ENCODE measurements at places on chromosomes 11 and 22. TPM values are rescaled to one million over a fixed set of nuclear protein-coding genes. Genes with fewer than 3 reads are reported as not detected.

Gene ADAMTS8
- under 0.01 TPM for total RNA-seq

Gene SLC22A6
- not detected for total RNA-seq

DNA sequence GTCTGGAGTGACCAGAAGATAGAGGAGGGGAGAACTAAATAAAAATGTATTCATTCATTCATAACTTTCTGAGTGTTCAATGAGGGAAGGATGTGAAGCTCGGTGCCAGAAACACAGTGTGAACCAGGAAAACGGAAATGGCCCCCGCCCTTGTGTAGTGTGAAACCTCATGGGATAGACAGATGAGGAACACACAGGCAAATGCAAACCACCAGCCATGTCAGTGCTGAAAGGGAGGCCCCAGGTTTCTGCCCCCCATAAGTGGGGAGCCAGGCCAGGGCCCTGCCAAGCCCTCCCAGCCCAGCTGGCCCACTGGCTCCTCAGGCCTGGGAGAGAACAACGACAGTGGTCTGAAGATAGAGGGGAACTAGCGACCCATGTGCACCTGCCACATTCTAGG, 30.5 kb downstream of the LARGE1 start:
- no peak for DNase-seq
- H3K4me3 ChIP-seq: no peak overlapping the region
- no peaks in the 10 kb centered on the region for H3K4me1 ChIP-seq

- no peak overlapping the region for H3K27ac ChIP-seq
- no peaks in the 10 kb centered on the region for H3K4me1 ChIP-seq
- DNase-seq: peak; percentile 45
- no peaks in the 10 kb centered on the region for H3K36me3 ChIP-seq
- H3K27me3 ChIP-seq: peaks cover 9% of the 10 kb centered on the region
- no peak overlapping the region for H3K4me3 ChIP-seq
Measured at GRCh38 chr11:2760196-2760871, 60.5 kb upstream of the KCNQ1OT1 start.

DNA sequence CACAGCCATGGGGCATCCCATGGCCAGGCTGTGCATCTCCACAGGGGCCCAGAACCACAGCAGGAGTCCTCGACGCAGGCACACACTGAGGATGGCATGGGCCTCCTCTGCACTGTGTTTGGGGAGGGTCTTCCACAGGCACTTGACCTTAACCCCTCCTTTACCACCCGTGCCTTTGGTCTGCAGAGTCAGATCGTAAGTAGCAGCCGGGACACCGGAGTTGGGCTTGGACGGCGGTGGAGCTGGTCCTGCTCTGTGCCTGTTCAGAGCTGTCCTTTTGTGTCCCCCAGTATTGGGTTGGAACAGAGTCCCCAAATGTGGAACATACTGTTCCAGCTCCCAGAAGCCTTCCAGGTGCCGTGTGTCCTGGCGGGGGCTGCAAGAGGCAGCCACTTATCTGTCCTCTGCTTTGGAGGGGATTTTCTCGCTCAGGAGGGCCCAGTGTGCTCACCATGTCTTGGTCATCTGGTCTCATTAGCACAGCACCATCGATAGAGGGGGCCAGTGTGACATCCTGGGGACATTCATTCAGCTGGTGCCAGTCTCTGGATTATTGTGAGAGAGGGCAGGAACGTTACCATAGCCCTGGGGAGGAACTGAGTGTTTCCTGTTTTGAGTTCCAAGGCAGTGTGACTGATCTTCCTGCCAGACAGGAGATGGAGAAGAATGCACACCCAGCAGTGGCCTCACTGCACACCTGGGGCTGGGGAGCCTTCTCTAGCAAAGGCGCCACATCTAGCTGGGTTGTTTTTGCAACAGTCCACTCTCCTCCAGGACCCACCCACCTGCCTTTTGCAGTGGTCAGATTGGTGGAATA, 12.4 kb downstream of the CRELD2 start:
- H3K36me3 ChIP-seq: peaks cover under 1% of the 10 kb centered on the region
- H3K27me3 ChIP-seq: no peaks in the 10 kb centered on the region
- H3K27ac ChIP-seq: no peak overlapping the region
- H3K4me1 ChIP-seq: peaks cover 3% of the 10 kb centered on the region
- H3K4me3 ChIP-seq: no peak overlapping the region
- DNase-seq: no peak
